ENCODE measurements at places on chromosomes 7 and 10.

DNA sequence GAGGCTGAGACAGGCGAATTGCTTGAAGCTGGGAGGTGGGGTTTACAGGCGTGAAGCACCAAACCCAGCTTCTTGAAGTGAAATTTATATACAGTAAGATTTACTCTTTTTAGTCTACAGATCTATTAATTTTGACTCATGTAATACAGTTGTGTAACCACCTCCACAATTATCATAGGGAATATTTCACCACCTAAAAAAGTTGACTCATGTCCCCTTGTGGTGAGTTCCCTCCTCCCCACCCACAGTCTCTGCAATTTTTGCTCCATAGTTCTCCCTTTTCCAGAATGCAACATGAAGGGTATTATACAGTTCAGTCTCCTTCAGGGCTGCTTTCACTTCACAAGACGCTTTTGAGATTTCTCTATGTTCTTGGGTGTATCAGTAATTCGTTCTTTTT lies 156.8 kb downstream of the FAM107B start:
- DNase-seq = no peak

DNA sequence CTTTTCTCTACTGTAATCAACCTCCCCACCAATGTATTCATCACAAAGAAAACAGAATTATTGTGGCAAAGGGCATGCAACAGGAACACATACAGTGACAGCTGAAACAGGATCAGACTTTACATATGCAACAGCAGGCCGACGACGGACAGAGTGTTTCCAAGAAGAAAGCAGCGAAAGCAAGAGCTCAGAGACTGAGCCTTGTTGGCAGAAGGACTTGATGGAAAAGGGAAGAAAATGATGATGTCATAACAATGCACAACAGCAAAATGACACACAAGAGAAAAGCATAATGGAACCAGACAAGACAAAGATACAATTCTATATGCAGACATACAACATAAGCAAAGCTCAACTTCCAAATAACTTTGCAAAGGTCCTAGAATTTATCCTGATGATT lies 106.5 kb downstream of the ARHGAP12 start:
- no peak for DNase-seq

- DNase-seq = no peak
These were observed 28.7 kb upstream of the STRIP2 start for GRCh38 chr7:129405527-129405926.

GRCh38 chr10:59222788-59223187 lies 46.3 kb downstream of the PHYHIPL start:
- DNase-seq = no peak

- DNase-seq = peak; percentile 14
These were observed 26.4 kb downstream of the AUTS2 start for GRCh38 chr7:69624435-69625230.

DNA sequence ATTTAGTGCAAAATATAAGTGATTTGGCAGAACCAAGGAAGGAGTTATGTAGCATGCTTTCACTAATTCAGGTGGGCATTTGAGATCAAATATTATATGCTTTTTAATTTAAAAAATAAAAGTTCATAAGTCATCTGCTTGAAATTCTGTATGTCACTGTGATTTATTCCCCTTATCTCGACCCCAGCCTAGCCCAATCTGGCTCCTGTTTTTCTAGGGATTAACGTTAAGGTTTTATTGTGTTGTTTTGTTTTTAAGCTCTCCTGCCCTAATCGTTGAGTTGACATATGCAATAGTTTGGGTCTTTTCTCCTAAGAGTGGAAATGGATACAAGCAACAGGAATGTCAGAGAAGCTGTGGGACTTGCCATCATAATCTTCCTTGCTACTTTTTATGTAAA lies 42.6 kb downstream of the WIPF3 start:
- DNase-seq = no peak

GRCh38 chr7:140358412-140359051 lies 39.8 kb downstream of the SLC37A3 start:
- DNase-seq = no peak

DNA sequence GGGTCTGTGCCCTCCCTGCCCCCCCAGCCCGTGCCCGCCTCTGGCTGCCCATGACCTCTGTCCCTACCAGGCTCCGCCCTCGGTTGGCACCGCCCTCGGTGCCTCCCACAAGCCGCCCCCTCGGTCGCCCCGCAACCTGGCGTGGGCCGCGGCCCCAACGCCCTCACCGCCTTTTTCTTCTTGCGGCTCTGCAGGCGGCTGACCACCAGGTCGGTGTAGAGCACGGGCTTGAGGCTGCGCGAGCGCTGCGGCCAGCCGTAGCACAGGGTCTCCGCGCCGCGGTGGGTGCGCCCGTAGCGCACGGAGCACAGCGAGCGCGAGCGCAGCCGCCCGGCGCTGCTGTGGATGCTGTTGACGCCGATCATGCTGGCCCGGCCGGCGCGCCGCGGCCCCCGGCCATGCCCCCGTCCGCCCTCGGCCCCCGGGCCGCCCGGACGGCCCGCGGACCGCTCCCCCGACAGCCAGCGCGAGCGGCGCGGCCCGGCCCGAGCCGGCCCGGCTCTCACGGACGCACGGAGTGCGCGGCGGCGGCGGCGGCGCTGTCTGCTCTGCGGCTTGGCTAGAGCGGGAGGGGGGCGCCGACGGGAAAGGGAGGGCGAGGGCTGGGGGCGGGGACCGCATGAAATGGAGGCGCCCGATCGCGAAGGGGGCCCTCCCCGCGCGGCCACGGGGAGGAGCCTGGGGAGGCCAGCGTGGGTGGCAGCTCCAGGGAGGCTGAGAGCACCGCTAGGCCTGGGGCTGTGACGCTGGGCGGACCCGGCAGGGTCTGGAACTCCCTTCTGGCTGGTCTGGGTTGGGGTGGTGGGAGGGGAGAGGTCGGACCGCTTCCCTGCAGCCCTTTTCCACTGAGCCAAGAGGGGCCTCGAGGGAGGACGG lies 9.6 kb downstream of the PSD start:
- peak; percentile 11 for DNase-seq

GRCh38 chr7:105769901-105770628 lies 106.3 kb downstream of the ATXN7L1 start:
- DNase-seq = no peak

- no peak for DNase-seq
These were observed 14.6 kb downstream of the PPIA start for GRCh38 chr7:44811093-44811492.

- DNase-seq = no peak
These were observed 148.0 kb downstream of the MAPK8 start for GRCh38 chr10:48454302-48455054.

- no peak for DNase-seq
These were observed 23.3 kb downstream of the RNF133 start for GRCh38 chr7:122675621-122676020.

- DNase-seq = no peak
These were observed 11.5 kb downstream of the DIP2C start for GRCh38 chr10:677750-678661.

DNA sequence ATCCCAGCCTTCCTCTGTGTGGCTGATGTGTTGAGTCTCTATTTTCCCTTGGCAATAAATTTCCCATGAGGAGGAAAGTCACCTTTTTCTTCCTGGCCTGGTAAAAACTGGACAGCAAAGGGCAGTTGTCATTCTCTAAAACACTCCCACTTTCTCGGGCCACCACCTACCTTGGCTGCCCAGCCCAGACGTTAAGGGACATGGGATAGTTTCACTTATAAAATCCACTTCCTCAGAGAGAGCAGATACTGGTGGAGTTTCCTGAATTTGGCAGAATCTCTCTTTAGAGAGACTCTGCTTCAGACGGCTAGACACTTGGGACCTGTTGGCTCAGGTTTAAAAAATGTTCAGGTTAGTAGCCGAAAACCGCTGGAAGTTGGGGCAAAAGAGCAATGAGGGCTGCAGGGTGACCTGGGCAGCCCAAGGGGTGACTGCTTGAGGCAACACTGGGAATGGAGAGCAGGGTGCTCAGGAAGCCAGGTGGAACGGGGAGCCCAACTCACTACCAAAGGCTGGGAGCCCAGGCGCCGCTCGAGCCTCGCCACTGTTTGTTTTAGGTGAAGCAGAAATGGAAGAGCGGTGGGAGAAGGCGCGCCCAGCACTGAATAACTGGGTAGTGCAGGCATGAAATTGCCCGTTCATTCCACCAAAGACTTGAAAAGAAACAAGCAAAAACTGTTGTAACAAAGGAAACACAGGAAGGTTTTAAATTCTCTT lies 186.1 kb downstream of the TRIL start:
- DNase-seq = no peak

DNA sequence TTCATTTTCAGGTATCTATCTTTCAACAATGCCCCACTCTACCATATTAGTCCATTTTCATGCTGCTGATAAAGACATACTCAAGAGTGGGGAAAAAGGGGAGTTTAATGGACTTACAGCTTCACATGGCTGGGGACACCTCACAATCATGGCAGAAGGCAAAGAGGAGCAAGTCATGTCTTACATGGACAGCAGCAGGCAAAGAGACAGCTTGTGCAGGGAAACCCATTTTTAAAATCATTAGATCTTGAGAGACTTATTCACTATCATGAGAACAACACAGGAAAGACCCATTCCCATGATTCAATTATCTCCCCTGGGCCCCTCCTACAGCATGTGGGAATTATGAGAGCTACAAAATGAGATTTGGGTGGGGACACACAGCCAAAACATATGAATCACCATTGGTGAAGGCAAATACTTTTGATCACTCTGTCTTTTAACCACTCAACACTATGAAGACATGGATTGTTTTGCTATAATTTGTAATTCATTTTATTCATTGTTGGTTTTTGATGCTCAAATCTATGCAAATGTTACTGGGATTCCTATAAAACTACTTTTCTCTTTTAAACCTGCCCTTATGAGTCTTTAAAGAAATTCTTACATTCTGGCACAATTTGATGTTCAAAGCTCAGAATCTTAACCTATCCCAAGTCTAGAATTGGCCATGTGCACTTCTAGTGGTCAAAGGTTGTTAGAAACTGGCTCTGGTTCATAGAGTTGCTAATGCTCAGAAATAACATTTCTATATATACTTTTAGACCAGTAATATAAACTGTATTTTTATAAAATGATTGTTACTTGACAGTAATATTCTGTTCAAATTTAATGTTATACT lies 15.3 kb downstream of the AKR1C4 start:
- DNase-seq = no peak

GRCh38 chr10:69465457-69466157 lies 14.3 kb downstream of the TSPAN15 start:
- DNase-seq = no peak

DNA sequence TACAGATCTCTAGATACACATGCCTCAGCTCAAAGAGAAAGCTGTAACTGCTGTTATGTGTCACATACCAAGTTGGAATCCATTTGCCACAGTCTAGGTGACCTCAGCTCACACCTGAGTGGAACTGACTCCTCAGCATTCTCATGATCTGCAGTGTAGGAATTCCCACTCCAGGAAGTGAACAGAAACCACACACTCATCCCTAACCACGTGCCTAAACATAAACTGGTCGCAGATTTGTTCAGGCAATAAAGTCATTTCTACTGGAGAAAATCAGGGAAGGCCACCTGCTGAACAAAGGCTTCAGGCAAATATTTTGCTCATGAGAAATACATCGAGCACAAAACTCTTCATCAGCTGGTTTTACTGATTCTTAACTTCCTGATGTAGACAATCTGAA lies 23.0 kb upstream of the ZMYND11 start:
- no peak for DNase-seq

GRCh38 chr7:27992755-27993493 lies 187.7 kb downstream of the JAZF1 start:
- peak; percentile 71 for DNase-seq

- no peak for DNase-seq
These were observed 48.6 kb upstream of the NANOS1 start for GRCh38 chr10:118980870-118981269.

DNA sequence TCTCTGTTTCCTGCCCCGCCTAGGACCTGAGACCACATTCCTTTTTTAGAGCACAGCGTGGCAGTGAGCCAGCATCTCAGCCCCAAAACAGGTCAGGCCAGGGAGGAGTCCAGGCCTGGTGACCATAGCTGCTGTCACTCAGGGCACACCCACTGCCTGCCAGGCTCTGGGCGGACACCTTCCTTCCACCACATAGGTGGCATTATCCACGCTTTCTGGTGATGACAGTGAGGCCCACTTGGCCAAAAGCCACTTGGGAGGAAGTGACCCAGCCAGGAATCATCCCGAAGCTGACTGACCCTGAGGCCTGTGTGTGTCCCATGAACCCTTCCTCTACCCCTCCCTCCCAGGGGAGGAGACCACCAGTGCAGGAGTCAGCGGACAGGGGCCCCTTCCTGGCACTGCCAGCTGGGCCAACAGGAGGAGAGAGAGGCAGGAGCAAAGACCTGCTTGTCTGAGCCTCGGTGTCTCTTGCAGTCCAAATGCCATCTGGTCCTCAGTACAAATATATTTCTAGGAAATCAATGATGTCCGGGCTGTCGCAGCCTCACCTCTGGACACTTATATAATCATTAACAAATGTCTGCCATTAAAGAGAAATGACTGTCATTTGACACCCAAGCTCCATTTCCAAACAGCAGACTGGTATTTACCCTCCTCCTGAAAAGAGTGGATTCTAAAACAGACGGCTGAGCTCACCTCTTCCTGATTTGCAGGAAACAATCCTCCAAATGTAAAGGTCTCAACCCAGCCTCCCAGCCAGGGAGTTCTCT lies 63.0 kb downstream of the ABRAXAS2 start:
- no peak for DNase-seq

DNA sequence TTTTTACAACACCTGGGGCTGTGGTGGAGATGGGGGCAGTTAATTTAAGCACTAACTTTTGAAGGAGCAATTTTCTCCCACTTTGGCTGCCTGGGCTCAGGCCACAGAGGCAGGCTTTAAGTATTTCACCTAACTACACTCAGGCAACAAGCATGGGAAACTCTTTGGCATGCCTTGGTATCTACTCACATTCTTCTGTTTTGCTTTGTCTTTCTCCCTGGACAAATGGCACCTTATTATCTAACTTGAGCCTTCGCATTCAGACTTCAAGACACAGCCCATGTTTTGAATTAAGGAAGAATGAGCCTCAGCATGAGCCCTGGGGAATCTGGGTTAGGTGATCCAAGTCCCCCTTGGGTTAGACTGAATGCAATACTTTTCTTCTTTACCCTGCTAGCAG lies 31.8 kb upstream of the BMPER start:
- no peak for DNase-seq

GRCh38 chr7:107996072-107996882 lies 6.7 kb downstream of the LAMB1 start:
- DNase-seq = no peak

DNA sequence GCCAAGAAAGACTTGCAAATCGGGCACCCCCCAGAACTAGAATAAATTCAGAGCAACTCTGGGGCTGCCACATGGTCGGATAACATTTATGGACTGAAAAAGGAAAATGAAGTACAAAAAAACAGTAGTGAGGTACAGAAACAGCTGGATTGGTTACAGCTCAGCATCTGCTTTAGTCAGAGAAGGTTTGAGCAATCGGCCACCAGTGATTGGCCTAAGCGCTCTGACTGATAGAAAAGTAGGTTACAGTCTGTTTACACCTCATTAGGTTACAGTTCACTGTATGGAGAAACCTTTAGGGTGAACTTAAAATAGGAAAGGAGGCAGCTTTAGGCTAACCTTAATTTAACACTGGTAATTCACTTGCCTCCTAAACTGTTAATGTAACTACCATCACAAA lies 102.0 kb upstream of the DKK1 start:
- DNase-seq = no peak

DNA sequence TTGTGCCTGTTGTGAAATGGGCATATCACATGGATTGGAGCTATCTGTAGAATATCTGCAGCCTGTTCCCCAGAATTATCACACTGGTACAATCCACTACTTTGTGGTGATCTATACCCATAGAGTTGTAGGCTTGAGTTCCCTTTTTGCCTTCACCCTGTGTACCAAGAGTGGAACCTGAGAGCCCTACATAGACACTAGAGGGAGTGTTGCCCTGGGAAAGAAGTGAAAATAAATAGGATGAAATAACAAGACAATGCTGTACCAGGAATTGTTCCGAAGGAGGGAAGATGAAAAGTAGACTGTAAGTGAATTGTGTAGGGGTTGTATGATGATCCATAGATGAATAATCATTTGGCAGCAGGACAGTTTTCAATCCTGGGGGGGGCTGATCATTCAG lies 9.0 kb downstream of the SORCS3 start:
- DNase-seq = no peak
